ENCODE measurements at places on chromosomes 3 and 15. TPM values are rescaled to one million over a fixed set of nuclear protein-coding genes. Genes with fewer than 3 reads are reported as not detected.

The ANKRD34C gene
- polyA plus RNA-seq, result not detected

The TIGIT gene
- polyA plus RNA-seq, result not detected

DNA sequence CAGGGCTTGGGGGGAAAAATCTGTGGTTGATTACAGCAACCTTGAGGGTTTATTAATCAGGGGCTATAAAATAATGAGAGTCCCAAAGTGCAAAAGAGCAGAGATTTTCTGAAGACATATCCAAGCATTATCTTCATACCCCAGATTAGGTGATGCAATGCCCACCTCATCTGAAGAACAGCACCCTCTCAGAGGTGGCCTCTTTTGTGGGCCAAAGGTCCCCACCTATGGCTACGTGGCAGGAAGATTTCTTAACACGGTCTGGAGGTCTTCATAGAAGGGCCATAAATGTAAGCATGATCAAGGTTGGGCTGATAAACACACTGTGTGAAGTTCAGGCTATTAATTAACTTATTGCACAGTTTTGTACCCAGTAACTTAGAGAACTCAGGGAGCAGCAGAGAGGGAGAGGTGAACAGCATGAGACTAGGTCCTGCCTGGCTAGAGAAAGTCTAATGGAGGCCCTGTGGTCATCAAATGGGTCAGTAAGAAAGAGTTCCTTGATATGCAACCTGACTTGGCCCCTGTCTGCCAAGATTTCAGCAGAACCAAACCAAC, 29.6 kb upstream of the RBP2 start:
- no peak for DNase-seq

The CELSR3 gene
- polyA plus RNA-seq, result 4.8 TPM

The CHDH gene
- 2.8 TPM for polyA plus RNA-seq

- DNase-seq, result no peak
These were observed 81.4 kb downstream of the C3orf38 start for GRCh38 chr3:88231207-88231606.

The IFT57 gene
- polyA plus RNA-seq, result 39.1 TPM

DNA sequence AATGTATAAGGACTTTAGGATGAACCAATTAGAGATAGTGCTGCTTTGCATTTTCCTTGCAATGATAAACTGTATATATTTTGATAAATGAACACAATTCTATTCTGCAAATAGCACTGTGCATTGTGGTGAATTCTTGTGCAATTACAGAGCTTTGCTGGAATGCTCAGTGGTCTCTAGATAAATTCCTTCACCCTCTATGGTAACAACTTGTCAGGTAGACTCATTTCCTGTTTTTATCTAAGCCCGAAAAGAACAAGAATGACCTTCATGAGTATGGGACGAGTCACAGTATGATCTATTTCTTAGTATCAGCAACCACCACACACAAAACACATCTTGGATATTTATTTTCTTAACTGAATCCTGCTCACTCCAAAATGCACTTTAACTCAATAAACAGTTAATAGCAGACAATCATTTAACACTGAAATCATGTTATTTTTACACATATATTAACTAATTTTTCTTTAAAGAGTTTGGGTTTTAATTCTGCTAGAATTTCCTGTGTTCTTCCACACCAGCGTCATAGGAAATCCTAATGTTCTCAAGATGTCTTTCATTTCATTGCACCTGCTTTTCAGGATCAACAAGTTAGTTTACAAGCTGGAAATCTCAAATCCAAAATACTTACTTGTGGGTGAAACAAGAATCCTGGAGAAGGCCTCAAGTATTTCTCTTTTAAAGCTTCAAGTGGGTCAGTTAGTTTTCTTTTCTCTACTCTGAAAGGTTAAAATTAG, 551.2 kb downstream of the MECOM start:
- no peak for DNase-seq

DNA sequence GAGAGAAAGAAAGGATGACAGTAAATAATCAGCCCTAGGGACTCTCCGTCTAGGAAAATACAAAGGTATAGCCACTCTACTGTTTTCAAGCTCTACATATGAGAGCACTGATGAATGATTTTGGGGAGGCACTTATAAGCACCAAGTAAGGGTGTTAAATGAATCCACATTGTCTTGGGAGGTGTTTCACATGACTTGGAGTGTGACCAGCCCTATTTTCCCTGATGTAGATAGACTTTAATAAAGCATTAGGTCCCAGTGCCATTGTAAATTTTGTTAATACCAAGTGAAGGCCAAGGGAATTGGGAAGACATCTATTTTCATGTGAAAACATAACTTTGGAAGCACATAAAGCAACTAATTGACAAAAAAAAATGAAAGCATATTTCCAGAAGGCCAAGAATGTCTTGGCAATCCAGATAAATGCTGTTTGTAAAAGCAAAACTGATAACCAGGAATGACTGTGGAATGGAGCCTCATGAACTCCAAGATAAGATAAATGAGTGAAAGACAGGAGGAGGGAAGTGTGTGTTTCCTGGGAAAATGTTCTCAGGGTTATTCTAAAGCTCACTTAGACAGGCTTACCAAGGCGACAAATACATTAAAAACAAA, 96.0 kb upstream of the MYZAP start:
- no peak for DNase-seq

The PLSCR2 gene
- not detected for polyA plus RNA-seq

DNA sequence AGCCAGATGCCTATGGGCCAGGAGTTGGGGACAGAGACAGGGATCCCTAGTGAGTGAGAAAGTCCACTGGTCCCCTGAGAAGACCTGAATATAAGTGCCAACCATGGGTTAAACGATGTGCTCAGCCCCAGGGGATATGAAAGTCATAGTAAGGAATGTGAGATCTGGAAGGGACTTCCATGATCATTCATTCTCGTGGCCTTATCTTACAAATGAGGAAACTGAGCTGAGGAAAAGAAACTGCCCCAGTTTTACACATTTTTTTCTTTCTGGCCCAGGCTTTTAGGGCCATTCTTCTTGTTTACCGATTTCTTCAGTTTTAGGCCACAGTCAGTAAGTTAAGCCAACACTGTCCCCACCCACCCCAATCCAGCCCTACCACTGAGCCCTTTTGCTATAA, 11.1 kb downstream of the CD80 start:
- no peak for DNase-seq

- DNase-seq, result peak; percentile 72
These were observed 35.6 kb upstream of the GYG1 start for GRCh38 chr3:148955544-148956346.

DNA sequence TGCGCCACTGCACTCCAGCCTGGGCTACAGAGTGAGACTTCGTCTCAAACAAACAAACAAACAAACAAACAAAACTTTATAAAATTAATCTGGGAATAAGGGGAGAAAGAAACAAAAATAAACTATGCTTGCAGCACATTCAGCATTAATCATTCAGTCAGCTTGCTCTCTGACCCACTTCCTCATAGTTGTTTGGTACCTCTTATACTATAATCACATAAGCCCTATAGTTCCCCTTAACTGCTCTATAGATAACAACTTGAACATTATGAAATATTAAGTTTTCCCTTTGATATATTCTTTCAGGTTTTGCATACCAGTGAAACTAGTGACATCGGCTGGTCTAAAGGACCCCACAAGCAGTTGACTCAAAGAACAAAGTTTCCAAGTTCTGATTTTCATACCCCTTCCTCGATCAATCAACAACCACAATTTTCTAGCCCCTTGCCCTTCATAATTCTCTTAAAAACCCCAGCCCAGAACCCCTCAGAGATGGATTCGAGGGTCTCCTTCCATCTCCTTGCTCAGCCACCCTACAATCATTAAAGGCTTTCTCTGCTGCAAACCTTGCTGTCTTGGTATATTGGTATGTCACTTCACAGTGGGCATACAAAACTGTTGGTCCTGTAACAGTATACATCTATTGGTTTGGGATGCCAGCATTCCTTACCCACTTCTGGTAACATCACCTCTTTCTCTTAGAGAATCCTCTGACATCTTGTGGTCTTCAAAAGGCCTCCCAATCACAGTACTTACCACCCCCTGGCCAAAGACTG, 26.4 kb downstream of the BCL2L10 start:
- no peak for DNase-seq

The NISCH gene
- polyA plus RNA-seq, result 19.8 TPM

GRCh38 chr15:82875411-82876003, 66.1 kb downstream of the WHAMM start:
- no peak for DNase-seq

- no peak for DNase-seq
These were observed 164.5 kb downstream of the TBC1D5 start for GRCh38 chr3:17577796-17578520.

All from A549 (cell line).